Astrocyte of the spinal cord (primary cell): ENCODE measurements at places on chromosomes 4 and X.

- no peak for DNase-seq
Measured at GRCh38 chr4:155904331-155904730, 835 bp downstream of the TDO2 start.

DNA sequence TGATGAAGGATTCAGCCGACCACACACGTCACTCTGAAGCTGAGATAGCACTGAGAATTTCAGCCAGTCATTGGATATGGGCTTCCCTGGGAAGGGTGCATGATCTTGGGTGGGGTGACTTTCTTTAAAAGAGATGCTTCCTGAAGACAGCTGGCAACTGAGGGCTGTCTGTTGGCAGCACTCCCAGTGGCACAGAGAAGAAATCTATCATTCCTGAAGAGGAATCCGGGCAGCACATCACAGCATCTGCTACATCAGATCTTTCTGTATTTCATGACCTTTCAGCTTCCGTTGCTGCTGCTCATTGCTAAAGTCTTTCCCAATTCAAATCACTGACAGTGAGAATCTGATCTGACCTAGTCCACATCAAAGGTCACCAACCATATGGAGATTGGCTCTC lies 193.8 kb upstream of the RBPJ start:
- no peak for DNase-seq

DNA sequence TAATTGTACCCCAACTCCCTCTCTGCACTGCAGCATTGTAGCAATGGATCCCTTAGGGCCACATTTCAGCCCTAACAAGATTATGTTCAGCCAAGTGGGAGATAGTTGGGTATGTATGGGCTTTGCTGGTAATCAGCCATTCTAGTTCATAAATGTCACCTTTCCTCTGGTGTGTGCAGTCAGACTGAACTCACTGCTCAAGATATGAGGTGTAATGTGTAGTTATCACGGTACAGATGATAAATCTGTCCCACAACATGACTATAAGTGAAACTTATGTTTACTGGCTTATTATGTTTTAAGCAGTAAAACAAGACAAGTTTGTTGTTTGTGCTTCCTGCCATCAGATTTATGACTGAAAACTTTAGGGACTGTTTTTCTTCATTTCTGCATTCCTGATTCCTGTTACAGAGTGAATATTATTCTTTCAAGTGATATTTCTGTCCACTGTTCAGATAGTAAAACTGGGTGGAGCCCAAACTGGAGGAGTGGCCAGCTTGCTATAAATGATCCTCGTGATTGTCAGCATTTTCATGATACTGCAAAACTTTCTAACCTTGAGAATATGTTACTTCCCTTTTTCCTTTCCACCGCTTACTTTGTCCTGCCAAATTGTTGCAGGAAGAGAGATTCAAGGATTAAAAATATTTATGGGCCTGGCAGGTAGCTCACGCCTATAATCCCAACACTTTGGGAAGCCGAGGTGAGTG lies 44.9 kb downstream of the ANAPC4 start:
- no peak for DNase-seq

DNA sequence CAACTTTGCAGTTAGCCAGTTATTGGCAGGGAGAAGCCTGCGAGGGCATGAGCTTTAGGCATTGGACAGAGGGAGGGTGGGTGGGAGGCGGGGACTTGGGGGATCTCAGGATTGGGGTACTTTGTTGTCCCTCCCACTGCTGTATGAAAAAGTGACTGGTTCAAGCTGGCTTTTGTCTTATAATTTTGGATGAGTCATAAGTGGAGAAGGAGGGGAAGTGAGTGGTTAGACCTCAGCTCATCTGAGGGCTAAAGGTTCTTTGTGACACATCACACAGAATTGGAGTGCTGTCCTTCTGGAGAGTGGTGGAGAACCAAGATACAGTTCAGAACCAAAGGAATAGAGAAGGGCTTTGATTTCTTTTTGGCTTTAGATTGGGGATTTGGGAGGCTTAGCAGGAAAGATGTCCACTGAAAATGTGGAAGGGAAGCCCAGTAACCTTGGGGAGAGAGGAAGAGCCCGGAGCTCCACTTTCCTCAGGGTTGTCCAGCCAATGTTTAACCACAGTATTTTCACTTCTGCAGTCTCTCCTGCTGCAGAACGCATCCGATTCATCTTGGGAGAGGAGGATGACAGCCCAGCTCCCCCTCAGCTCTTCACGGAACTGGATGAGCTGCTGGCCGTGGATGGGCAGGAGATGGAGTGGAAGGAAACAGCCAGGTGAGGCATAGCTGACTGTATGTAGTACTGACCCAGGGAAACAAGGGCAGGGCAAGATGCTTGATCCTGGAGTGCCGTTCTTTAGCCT lies at the start of gene SLC4A4:
Gene SLC4A4, plus strand, starts transcription at position 175 of the 748 bp plus-strand sequence.
- peak; percentile 72 for DNase-seq

DNA sequence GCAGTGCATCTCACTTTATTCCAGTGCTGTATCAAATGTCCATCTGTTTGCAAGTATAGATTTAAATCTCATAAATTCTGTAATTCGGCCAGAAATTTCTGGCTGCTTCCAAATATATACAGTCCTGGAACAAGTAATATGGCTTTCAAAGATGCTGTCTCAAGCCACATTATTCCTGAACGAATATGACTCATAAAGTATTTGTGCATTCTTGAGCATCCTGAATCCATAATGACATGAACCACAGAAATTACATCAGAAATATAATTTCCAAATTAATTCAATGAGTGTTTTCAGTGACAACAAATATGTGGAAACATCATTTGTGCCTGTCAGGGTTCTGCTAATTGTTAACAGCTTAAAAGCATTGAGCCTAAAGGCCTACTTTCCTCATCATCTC lies 140.9 kb upstream of the HPGD start:
- peak; percentile 54 for DNase-seq

DNA sequence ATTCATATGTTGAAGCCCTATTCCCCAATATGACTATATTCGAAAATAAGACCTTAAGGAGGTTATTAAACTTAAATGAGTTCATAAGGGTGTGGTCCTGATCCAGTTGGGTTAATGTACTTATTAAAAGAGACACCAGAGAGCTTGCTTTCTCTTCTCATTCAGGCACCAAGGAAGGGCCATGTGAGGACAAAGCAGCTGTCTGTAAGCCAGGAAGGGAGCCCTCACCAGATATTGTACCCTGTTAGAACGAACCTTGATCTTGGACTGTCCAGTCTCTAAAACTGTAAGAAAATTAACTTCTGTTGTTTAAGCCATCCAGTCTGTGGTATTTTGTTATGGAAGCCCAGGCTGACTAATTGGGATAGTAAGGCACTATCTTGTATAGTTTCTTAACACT lies 9.1 kb upstream of the YTHDC1 start:
- DNase-seq: no peak

DNA sequence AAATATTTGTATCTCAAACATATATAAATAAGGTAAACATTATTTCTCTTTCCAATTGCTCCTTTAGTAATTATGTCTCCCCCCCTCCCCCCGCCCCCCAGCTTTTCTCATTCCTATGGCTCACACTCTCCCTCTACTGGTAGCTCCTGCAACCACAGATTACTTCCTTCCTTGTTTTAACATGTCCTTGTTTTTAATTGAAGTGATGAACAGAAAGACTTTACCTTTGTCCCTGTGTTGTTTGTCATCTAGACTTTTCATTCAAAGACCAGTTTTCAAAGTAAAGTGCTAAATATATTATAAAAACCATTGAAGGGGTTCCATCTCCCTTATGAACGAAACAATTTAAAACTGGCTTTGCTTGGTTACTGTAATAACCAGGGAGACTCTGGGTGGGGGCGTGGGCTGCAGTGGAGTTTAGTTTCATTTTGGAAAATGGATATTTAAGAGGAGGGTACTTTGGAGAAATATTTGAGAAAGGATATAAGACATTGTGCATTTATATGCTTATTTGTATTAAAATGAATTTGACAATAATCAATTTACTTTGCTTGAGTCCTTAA lies 352.9 kb downstream of the RAPGEF2 start:
- peak; percentile 73 for DNase-seq

DNA sequence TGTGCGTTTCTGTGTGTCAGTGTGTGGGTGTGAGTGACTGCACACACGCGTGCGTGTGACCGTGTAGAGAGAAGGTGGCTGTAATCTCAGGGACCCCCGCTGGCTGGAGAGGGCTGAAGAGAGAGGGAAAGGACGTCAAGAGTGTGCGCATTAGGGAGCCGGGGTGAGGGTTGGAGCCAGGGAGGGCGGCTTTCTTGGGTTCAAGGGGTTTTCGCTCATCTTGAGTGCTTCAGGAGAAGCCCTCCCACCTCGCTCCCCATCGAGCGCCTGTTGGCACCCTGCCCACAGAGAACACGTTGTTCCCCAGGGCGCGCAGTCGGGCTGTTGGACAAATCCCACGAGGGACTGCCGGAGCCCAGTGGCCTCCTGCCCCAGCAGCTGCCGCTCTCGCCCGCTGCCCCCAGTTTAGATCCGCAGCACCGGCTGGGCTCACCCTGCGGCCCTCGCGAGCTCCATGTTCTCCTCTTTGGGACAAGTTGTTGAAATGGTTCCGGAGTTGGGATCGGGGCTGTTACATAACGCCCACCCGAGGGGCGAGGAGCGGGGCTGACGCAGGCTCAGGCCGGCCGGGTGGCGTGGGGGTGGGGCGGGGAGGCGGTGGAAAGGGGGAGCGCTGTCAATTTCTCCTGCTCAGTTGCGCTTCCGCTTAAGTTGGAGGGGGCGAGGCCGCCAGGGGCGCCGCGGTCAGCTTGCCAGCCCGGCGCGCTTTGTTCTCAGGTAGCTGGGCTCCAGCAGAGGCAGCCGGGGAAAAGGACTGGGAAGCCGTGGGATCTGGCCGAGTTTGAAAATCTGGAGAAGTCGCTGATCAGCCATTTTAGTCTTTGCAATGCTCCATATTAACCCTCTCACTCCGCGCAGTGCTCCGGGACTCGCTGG lies 1.6 kb downstream of the GRIA2 start:
- DNase-seq: peak; percentile 16

DNA sequence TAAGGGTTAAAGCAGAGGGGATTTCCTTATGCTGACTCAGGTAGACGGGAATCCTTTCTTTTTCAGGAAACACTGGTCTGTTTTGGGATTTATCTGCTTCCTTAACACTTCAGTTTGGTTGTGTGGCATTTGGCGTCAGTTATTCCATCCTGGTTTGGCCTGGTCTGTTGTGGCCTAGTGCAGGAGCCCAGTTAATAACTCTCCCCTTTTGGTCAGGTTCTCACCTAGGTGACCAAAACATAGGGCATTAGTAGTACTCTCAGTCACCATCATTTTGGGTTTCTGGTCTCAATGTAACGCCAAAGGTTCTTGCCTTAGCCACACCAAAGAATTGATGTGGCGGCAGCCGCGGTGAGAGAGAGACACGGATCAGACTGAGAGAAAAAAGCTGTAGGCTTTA lies 39.7 kb upstream of the IL9R start:
- no peak for DNase-seq

DNA sequence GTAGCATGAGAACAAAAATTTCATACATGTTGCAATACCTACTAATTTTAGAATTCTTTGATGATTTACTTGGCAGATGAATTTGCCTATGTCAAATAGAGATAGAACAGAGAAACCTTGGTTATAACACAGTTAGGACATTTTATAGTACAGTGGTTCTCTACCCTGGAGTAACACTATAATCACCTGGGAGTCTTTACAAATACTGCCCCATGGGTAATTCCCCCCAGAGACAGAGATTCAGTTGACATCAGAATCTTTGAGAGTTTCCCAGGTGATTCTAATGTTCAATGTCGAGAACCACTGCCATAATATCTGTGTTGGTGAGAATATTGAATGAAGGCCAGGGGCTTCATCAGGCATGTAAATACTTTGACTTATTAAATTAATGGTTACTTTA lies 401.3 kb upstream of the NDST4 start:
- no peak for DNase-seq

DNA sequence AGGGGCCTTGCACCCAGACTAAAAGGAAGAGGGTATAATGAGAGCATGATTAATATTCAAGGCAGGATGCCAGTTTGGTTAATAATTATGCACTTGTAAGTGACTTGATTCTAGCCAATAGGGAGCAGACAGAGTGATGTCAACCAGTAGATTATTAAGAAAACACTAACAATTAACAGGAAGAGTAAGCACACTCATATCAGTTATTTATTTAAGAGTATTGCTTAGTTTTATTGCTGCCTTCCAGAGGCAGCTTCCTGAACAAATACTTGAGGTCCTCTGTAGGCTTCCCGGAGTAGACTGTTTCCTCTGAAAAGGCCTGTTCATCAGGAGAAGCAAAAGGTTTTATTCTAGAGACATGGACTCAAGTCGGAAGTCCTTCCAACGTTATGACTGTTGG lies 129.1 kb upstream of the AFF2 start:
- DNase-seq: no peak

- peak; percentile 53 for DNase-seq
Measured at GRCh38 chr4:51831133-51831532, 11.8 kb upstream of the DCUN1D4 start.

DNA sequence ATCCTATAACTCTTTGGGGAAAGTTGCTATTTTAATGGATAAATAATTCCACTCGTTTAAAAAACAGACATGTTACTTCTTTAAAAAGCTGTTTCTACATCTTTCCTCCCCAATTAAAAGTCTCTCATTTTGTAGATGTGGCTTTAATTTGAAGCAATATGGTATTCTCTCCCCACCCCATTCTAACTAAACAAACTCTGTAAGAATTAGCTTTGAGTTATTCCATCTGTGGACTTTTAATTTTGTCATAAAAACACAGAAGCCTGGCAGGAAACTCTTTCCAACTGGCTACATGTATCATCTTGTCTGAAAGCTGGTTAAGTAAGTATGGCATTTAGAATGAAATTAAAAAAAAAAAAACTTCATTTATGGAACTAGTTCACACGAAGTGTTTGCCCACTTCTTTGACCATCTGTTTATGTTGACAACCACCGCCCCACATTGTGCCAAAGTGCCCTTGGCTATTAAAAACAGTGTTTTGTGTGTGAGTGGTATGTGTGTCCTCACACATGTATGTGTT lies 140.3 kb downstream of the NAA11 start:
- no peak for DNase-seq

GRCh38 chr4:172061204-172061603 lies 248.0 kb downstream of the GALNTL6 start:
- DNase-seq: no peak

DNA sequence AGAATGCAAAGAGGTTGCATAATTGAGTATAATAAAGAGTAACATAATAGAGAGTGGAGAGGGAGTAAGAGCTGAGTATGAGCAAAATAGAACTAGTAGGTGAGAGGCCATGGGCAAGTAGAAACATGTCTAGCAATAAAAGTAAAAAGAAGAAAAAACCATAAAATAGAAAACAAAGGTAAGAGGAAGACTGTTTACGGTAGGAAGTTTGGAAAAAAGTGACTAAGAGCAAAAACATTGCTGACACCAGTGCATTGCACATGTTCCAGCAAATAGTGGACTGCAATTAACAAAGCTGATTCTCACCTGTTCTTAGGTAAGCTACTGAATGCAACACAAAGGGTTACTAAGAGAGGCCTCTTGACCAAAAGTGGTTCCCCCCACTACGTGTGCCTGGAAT lies 202.9 kb downstream of the TEX13A start:
- no peak for DNase-seq

- no peak for DNase-seq
Measured at GRCh38 chrX:26219351-26219750, 3.4 kb downstream of the MAGEB5 start.
